ENCODE measurements at places on chromosomes 7 and 10. TPM values are rescaled to one million over a fixed set of nuclear protein-coding genes. Genes with fewer than 3 reads are reported as not detected.

GRCh38 chr10:129933456-129934092, 30.5 kb downstream of the EBF3 start:
- DNase-seq = peak; percentile 16

DNA sequence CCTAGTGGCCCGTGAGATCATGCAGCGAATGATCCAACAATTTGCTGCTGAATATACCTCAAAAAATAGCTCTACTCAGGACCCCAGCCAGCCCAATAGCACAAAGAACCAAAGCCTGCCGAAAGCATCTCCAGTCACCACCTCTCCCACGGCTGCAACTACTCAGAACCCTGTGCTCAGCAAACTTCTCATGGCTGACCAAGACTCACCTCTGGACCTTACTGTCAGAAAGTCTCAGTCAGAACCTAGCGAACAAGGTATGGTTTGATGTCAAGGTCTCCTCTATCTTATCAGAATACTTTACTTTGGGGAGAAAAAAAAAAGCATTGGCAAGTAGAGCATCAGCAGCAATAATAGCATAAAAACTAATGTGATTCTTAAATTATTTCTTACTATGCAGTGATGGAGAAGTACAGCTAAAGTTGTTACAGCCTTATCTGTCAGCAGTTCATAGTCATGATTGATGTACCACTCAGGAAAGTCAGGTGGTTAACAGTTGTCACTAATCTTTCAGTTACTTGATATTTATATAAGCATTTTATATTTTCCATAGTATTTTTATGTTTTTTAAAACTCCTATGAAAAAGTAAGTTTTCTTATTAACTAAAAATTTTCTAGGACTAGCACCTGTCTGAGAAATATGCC, 117.1 kb downstream of the LCOR start:
- no peak for DNase-seq

DNA sequence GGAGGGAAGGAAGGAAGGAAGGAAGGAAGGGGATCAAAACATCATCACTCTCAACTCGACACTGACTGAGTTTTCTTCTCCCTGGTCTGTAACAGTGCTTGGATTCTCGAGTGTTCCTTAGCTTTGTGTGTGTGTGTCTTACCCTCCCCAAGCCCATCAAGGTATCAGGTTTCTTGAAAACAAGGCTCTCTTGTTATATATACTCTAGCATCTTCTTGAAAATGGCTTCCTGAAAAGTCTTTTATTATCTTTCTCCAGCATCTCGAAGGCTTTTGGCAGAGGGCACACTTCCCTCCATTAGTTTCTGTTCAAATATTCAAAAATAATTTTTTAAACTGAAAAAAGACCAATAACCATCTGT, 13.4 kb downstream of the SERPINE1 start:
- no peak for DNase-seq

DNA sequence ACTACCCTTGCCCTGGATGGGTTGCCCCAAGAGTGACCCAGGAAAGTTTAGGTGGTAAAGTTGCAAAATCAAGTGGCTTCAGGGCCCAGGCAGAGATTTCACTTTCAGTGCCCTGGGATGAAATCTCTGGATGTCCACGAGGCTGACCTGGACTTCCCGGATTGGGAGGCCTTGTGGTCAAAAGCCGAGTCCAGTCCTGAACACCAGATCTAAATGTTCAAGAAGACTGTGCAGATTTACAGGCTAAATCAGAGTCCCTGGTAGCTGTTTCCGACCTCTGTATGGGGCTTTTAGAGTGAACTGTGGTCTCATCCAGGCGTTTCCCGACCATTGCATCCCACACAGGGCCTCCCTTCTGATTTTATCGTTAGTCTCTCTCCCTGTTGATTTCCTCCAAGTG, 95.3 kb downstream of the WDR11 start:
- no peak for DNase-seq

DNA sequence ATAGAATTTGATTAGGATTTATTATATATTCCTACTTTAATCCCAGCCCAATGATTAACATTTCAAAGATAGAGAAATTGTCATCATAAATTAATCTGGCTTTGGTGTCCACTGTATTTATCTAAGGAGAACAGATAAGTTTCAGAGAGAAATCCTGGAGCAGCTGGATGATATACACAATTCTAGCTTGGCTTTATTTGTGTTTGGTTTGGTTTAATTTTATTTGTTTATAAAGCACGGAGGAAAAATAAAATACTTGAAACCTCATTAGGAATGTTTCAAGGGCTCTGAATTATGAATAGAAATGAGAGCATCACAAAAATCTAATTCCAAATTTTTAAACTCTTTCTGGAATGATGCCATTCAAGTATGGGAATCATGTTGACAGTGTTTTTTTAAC, 42.1 kb downstream of the SEMA3D start:
- no peak for DNase-seq

DNA sequence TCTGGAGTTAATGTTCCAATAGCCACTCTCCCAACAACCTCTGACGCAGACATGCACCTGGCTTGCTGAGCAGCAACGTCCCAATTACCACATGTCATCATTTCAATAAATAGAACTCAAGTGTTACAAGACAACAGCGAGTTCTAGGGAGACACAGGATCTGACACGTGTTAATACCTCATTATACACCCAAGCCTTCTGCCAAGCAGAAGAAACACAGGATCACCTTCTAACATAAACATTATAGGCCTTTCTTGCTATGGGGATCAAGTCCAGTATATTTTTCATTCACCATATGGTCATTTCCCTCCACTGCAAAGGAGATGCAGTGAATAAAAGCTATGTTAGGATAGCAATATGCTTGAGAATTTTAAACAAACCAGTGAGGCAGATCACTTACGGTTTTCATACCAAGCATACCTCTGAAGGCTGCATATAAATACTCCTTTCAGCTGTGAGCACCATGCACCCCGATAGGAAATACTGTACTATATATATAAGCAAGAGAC, 74.2 kb downstream of the JAZF1 start:
- DNase-seq = no peak

The CAMK2G gene
- 52.3 TPM for total RNA-seq

The SPDYE11 gene
- not detected for total RNA-seq

Data from upper lobe of left lung (tissue), 6 donors.